ENCODE measurements at places on chromosomes 5 and 9. TPM values are rescaled to one million over a fixed set of nuclear protein-coding genes. Genes with fewer than 3 reads are reported as not detected.
A peak's percentile ranks its signal among the peaks of the same experiment; 100 is the strongest.

- no peak for ATAC-seq
These were observed 13.1 kb downstream of the LPCAT1 start for GRCh38 chr5:1510631-1511030.

- ATAC-seq, result no peak
These were observed 46.2 kb downstream of the IARS1 start for GRCh38 chr9:92247296-92247695.

GRCh38 chr5:39469777-39470415 is 45.1 kb upstream of the DAB2 start:
- peak; percentile 43 for ATAC-seq

DNA sequence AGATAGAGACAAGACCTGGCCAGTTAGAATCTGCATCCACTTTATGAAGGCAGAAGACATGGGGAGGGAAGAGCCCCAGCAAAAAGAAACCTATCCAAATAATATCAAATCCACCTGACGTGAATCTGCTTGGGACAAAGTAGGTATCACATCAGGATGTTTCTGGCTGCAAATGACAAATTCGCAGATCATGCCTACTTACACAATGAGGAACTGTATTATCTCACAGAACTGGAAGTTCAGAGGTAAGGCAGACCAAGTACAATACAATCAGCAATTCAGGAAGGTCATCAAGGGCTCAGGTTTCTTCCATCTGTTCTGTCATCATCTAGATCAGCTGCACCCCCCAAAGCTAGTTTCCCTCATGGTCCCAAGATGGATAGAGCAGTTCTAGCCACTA is 13.2 kb upstream of the NR4A3 start:
- no peak for ATAC-seq

- no peak for ATAC-seq
These were observed 522.7 kb downstream of the NR2F1-AS1 start for GRCh38 chr5:93058309-93058708.

DNA sequence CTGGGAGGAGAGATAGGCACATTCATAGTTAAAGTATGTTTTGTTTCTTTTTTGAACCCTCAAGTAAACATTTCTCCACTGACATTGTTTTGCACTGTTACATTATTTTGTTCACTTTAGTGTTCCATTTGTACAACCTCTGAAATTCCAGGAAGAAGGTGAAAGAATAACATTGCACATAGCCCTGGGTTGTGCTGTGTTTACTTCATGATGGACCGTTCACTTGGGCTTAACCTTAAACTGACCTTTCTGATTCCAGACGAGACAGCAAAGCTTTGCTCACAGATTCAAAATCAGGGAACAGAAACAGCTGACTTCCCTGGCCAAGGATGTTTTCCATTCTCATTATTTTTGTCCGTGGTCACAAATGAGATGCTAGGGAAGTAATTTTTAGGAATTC is 42.8 kb upstream of the GDNF start:
- no peak for ATAC-seq

- no peak for ATAC-seq
These were observed 158.6 kb upstream of the SHB start for GRCh38 chr9:38227656-38228055.

GRCh38 chr5:73793911-73794310 is 167.9 kb downstream of the ARHGEF28 start:
- ATAC-seq, result no peak

- no peak for ATAC-seq
These were observed 260.7 kb downstream of the CRB2 start for GRCh38 chr9:123616707-123617106.

- ATAC-seq, result no peak
These were observed 597 bp upstream of the IRX4 start for GRCh38 chr5:1883120-1883924.

DNA sequence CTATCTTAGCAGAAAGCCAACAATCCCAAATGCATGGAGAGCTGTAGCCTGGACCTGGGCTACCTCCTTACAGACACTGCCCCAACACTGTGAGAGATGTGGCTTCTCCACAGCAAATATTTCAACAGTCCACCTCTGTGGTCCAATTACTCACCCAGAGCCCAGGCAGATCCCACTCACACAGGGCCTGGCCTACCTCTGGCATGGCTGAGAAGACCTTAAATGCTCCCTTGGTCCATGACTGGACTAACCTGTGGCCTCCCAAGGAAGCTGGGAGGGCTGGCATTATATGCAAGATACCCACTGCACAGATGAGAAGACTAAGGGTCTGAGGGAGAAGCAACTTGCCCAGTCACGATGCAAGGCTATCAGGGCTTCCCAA is 22.8 kb upstream of the SLC25A51 start:
- ATAC-seq, result no peak

IZUMO3 gene
- not detected for total RNA-seq

SLC27A6 gene
- 80.1 TPM for total RNA-seq

CDH6 gene
- total RNA-seq, result 10.9 TPM

Measured in gastroesophageal sphincter (tissue), 4 donors.